ENCODE measurements at places on chromosomes 16 and 17.

GRCh38 chr16:80105160-80105559, 435.6 kb upstream of the DYNLRB2 start:
- DNase-seq = peak; percentile 54

DNA sequence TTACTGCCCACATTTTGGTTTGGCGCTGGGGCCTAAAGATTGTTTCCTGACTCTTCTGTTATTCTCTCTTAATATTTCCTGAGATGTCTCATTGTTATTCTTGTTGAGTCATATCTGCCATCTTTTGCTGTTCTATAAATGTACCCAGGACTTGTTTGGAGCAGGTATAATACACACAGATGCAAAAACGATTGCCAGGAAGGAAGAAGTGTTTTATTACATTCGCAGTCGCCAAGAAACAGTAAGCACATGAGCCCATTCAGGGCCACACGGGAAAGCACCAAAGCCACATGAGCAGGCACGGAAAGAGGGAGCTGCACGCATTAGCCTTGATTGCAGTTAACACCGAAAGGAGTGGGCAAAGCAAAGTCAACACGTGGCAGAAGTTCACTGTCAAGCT, 70.2 kb downstream of the ARHGAP44 start:
- DNase-seq = peak; percentile 1

GRCh38 chr16:77788181-77789084, at the start of gene VAT1L:
VAT1L (plus strand) TSS chr16:77788564; CDS start chr16:77788683, 119 bp downstream.
- DNase-seq = peak; percentile 67

- DNase-seq = peak; percentile 70
Observed at GRCh38 chr16:88773812-88774291, 11.2 kb downstream of the PIEZO1 start.

DNA sequence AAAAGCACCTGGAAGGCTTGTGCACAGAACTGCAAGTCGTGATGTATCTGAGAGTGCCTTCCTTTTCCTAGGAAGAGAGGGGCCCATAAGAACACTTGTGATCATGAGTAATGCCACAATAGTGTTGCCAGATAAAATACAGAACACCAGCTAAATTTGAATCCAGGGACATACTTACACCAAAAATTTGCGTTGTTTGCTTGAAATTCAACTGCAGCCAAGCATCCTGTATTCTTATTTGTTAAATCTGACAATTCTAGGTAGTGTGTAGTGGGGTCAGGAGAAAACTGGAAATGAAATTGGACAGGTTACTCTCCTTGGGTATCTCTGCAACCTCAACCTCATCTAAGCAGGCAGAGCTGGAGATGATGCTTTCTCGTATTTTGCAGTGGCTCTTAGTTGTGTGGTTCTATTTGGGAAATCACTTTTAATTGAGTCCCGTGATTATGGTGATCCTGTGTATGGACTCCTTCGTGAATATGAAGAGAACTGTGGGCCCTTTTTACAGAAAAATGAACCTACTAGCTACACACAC, 12.0 kb downstream of the SLC35B1 start:
- DNase-seq = no peak

DNA sequence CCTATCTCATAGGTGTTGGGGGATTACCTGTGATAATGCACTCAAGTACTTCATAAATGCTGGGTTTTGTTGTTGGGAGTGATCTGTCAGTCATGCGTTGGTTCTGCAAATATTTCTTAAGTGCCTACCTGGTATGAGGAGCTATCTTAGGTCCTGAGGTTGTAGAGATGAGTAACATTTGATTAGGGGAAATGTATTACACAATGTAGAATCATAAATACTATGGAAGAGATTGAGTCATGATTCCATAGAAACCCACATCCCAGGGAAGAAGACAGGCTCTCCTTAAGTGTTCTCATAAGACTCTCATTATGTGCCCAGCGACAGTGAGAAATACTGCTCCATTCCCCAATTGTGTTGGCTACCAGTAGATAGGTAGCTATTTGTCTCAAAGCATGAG, 240.1 kb downstream of the FTO start:
- no peak for DNase-seq

- no peak for DNase-seq
Observed at GRCh38 chr17:9307313-9307998, 268.2 kb downstream of the STX8 start.

GRCh38 chr17:80432961-80433550, 18.1 kb downstream of the ENDOV start:
- no peak for DNase-seq

DNA sequence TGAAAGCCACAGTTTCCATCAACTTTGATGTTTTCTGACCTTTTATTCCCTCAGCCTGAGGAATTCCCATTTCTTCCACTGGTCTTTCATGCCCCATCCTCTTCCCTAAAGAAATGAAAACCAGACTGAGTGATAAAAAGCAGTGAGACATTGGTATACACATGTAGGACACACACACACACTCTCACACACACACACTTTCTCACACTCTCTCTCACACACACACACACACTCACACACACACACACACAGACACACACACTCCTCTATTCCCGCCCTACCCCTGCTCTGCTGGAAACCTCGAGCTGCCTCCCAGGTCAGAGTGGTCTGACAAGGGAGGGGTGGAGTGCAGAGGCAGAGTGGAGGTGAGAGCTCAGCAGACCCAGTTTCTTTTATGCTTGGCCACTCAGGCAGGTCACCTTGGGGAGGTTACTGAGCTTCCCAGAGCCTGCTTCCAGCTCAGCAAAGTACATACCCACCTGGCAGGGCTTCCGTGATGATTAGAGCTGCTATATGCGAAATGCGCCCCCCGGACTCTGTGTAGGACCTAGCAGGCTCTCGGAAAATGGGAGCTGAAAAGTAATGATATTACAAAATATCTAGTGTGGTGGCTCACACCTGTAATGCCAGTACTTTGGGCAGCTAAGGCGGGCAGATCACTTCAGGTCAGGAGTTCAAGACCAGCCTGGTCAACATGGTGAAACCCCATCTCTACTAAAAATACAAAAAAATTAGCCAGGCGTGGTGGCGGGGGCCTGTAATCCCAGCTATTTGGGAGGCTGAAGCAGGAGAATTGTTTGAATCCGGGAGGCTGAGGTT, 30.7 kb downstream of the CCR7 start:
- DNase-seq = no peak

GRCh38 chr16:57537581-57538234, 1.3 kb upstream of the CCDC102A start:
- DNase-seq = no peak

GRCh38 chr16:86986809-86987487, 330.2 kb downstream of the C16orf95 start:
- DNase-seq = no peak

DNA sequence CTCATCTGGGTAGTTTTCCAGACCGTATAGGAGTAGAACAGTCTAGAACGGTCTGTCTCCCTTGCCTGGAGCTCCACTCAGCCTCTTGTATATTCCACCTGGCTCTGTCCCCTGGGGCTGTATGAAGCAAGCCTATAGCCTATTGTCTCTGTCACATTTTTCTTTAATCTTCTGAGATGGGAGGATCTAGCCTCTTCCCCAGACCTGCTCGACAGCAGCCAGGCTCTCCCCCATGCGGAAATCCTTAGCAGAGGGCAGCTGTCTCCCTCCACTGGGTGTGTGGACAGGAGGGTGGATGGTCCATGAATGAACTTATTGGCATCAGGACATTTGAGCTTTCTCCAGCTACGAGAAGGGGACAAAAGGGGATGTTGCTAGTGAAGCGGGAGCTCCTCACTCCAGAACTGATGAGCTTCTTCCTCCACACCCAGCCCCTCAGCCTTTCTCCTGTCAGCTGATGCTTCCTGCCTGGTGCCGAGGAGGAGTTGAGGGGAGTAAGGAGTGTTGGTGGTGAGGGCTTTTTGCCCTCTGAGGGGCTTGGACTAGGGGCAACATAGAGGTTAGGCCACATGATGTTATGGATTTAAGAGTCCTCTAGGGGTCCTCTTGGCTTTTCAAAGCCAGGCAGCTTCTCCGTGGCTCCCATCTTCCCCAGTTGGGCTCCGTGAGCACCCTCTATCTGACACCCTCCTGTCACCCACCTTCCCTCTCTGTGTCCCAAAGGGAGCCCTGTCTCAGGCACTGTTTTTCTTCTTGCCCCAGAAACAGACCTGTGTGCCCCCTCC, 28.0 kb downstream of the ARHGAP23 start:
- DNase-seq = no peak

- DNase-seq = no peak
Observed at GRCh38 chr17:9020096-9020823, 1.1 kb upstream of the NTN1 start.

DNA sequence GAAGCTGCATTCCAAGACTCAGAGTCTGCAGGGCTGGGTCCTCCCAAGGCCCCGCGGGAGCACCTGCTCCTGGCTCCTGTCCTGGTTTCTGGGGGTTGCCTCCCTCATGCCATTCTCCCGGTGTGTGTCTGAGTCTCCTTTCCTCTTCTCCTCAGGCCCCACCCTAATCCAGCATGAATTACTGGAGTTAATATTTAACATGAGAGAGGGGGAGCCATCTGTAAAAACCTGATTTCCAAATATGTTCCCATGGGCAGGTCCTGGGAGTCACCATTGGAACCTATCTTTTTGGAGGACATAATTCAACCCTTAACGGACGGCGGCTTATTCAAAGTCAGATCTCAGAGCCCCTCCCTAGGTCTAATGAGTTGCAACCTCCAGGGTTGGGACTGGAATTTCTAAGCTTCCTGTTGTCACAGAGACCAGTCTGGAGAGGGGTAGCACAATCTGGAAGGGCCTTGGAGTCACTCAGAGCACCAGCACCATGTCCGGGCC, 5.4 kb downstream of the C17orf99 start:
- DNase-seq = peak; percentile 37

GRCh38 chr16:82996814-82997213, 370.0 kb downstream of the CDH13 start:
- no peak for DNase-seq

DNA sequence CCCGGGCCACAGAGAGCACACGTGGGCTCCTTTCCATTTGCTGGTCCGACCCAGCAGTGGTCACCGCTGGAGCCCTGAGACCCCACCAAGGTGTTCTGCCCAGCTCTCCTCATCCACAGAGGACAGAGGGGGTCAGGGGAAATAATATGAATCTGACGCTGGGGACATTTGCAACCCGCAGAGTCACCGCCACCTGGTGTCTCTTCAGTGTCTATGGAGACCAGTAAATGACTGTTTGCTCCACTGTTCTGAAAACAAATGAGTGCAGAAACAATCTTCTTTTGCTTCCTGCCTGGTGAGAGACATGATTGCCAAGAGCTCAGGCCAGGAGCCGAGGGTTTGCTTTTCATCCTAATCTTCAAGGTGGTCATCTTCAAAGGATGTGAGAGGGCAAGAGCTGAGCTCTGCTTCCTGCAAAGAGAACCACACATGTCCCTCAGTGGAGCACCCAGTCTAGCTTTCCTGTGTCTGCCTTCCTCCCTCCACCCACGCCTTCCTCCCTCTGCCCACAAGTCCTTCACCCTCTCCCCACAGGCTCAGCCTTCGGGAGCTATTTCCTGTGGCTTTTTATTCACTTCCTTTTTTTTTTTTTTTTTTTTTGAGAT, 14.7 kb upstream of the KLHDC4 start:
- DNase-seq = peak; percentile 87

DNA sequence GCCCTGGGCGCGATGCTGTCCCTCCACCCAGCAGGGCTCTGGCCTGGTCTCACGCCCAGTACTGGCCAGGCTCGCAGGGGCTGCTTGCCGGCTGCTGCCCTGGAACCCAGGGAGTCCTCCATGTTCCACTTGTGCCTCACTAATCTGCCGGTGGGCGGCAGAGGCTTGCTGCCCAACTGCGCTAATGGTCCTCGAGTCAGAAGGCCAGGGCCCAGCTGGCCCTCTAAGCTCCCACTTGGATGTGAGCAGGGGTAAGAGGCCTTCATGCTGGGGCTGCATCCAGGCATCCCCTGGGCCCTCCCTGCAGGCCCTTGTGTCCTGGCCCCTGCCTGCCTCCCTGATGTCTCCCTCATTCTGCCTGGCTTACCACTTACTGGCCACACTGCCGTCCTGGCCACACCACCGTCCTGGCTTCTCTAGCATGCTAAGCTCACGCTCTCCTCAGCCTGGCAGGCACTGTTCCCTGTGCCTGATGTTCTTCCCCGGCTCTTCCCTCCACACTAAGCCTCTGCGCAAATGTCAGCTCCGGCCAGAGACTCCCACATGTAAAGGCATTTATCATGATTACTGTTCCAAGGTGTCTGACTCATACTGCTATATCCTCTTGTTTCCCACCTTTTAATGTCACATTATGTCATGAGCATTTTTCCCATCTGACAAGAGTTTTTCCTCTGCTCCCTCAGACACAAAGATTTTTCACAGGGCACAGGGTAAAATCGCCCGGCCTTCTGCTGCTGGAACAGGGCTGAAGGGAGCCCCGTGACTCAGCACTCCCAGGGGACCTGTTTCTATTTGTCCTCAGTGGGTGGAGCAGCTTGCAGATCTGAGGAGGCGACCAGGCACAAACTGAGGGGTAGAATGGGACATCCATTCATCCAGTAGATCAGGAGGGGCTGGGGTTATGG, 15.9 kb downstream of the B9D1 start:
- peak; percentile 86 for DNase-seq

DNA sequence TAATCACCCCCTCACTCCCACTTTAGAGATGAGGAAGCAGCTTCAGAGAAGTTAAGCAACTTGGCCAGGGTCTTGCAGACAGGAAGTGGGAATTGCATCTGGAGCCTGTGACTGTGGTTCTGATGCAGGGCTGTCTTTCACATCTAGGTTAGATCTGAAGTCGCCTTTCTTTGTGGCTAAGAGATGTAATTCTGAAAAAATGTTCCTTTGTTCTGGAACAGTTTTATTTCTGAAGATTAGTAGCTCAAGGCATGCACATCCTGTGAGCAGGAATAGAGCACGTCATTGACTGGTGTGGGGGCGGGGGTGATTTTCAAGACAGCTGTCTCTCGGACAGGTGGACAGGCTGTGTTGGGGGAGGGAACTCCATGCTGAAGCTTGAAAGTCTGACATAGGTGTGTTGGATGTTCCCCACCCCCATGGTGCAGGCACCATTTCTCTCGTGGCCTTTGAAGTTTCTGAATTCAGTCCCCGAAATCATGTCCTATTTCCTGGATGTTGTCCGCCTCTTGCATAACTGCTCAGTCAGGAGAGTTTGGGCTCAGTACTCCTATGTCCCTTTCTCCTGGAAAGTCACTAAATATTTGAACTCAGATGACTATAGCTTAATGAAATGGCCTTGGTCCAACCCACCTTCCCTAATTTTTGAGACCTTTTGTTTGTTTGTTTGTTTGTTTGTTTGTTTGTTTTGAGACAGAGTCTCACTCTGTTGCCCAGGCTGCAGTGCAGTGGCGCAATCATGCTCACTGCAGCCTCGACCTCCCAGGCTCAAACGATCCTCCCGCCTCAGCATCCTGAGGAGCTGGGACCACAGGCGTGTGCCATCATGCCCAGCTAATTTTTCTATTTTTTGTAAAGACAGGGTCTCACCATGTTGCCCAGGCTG, 21.0 kb upstream of the HERPUD1 start:
- DNase-seq = peak; percentile 69

All from RPMI7951 (cell line).